ENCODE measurements at places on chromosomes 12 and 14. TPM values are rescaled to one million over a fixed set of nuclear protein-coding genes. Genes with fewer than 3 reads are reported as not detected.
A peak's percentile ranks its signal among the peaks of the same experiment; 100 is the strongest.

The DIO2 gene
- not detected for total RNA-seq

The CLECL1 gene
- 3.6 TPM for total RNA-seq

The KRT5 gene
- not detected for total RNA-seq

The EEF1AKMT3 gene
- 3.9 TPM for total RNA-seq

The SLC6A13 gene
- 0.31 TPM for total RNA-seq

GRCh38 chr12:131487388-131488124 is 223.3 kb upstream of the SFSWAP start:
- H3K27ac ChIP-seq = no peak overlapping the region
- no peaks in the 10 kb centered on the region for H3K4me1 ChIP-seq
- H3K27me3 ChIP-seq = no peaks in the 10 kb centered on the region
- DNase-seq = no peak
- no peak overlapping the region for H3K4me3 ChIP-seq
- H3K36me3 ChIP-seq = no peaks in the 10 kb centered on the region

DNA sequence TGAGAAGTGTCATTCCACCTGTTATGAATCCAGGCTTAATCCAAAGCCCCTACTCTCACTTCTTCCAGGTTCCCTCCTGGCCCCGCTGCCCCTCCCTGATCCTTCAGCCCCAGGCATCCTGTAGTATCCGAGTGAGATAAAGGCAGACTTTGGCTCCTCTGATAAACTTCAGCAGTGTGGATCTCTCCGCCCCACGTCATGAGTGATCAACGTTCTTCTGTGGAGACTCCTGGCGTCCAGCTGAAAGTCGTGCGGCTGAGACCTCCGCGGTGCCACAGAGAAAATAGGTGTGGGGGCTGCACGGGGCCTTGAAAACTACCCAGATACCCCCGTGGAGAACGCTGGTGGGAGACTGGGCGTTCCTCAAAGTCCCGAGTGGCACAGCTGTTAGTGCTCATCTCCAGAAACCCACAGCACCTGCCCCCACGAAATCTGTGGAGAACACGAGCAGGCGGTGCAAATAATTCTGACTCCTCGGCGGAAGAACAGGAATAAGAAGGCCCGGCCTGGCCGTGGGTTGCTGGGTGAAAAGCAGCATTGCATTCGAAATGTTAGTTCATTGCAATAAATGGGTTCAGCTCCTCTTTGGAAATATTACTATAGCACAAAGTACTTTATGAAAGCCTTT is 180.0 kb upstream of the RGS6 start:
- no peak overlapping the region for H3K4me3 ChIP-seq
- no peaks in the 10 kb centered on the region for H3K36me3 ChIP-seq
- no peaks in the 10 kb centered on the region for H3K27me3 ChIP-seq
- H3K4me1 ChIP-seq = peaks cover 4% of the 10 kb centered on the region

DNA sequence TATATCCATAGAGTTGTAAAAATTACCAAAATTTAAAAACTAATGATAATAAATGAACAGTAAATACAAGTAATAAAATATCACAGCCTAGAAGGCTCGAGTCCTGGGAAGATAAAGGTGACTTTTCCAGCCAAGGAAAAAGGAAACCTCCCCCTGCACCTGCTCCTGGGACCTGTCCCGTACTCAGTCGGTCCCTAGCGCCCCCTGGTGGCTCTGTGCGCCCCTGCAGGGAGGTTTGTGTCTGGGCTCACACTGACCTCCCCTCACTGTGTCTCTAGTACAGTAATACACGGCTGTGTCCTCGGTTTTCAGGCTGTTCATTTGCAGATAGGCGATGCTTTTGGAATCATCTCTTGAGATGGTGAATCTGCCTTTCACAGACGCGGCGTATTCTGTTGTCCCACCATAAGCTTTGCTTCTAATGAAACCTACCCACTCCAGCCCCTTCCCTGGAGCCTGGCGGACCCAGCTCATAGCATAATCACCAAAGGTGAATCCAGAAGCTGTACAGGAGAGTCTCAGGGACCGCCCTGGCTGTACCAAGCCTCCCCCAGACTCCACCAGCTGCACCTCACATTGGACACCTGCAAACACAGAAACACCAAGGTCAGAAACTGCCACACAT is 1030.4 kb downstream of the TMEM121 start:
- no peak overlapping the region for H3K4me3 ChIP-seq
- peak; percentile 63 for DNase-seq
- H3K27me3 ChIP-seq = no peaks in the 10 kb centered on the region

- no peaks in the 10 kb centered on the region for H3K4me1 ChIP-seq
- no peak overlapping the region for H3K27ac ChIP-seq
- H3K4me3 ChIP-seq = no peak overlapping the region
- no peaks in the 10 kb centered on the region for H3K27me3 ChIP-seq
- DNase-seq = no peak
Observed at GRCh38 chr14:65805113-65805473, 392.6 kb downstream of the FUT8 start.
